ENCODE measurements at places on chromosomes 12 and 14. TPM values are rescaled to one million over a fixed set of nuclear protein-coding genes. Genes with fewer than 3 reads are reported as not detected.

DNA sequence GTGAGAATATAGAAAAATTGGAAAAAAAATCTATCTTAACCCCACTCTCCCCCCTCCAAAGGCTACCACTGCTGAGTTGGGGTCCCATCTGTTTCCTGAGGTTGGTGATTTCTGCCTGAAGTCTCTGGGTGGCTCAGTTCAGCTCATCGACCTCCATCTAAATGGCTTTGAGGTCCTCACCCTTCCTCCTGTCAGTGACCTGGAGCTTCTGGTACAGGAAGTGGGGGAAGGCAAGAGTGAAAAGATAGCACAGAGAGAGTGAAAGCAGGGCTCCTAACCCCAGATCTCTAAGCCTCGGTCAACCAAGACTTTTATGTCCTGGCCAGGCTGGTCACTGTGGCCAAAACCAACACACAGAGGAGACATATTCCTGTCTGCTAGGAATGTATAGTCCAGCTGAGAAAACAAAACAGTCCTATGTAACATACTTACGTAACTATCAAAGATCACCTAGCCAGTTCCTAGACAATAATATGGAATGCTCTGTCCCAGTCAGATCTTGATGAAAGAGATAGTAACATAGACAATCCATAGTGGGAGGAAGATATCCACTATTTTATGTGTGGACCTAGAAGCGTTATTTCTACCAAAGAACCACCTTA lies 12.3 kb upstream of the KRT73 start:
- DNase-seq = no peak

The TMEM119 gene
- not detected for total RNA-seq

The SMCO2 gene
- not detected for total RNA-seq

The EDDM3A gene
- not detected for total RNA-seq

DNA sequence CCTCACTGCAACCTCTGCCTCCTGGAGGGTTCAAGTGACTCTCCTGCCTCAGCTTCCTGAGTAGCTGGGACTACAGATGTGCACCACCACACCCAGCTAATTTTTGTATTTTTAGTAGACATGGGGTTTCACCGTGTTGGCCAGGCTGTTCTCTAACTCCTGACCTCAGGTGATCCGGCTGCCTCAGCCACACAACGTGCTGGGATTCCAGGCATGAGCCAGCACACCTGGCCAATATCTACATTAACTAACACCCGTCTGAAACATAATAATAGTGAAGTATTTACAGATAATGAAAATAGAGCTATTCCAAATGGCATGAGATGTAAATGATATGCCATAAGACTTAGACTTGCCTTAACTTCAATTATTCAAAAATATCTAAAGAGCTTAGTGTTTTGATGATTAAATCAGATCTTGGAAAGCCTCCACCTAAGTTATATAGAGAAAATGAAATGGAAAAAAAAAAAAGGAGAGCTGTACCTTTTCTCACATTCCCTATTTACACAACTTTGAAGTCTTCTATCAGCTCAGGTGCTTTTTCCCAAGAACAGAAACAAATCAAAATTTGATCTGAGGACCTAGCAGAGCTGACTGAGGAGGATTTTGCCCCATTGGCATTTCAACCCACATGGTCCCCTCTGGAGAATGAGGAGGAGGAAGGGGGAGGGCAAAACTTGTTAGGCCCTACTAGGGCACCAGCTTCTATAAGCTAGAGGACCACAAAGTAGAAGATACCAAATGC lies 309.2 kb downstream of the PRKD1 start:
- no peak for DNase-seq

The KCTD10 gene
- 45.7 TPM for total RNA-seq

The GPRC5D gene
- not detected for total RNA-seq

- DNase-seq = peak; percentile 88
Observed at GRCh38 chr14:106268013-106268727, 741.8 kb downstream of the TMEM121 start.

The POTEM gene
- total RNA-seq = 1.0 TPM

DNA sequence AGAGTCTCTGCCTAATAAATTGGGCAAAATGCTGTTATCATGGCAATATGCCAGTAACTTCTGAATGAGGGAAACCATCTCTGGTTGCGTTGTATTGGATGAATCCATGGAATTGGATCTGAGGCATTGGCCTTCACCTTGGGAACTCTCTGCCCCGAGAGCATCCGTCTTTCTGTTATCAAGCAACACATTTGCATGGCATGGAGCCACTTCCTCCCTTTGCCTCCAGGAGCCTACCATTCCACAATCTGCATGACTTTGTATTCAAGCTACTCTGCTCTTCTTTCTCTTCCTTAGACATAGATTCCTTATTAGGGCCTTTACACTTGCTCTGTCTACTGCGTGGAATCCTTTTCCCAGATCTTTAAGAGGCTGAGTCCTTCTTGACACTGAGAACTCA lies 57.2 kb downstream of the RIC8B start:
- DNase-seq = no peak

The SLC17A8 gene
- total RNA-seq = not detected

GRCh38 chr12:3087758-3088650 lies 10.8 kb downstream of the TSPAN9 start:
- no peak for DNase-seq

The ITGB7 gene
- 207 TPM for total RNA-seq

DNA sequence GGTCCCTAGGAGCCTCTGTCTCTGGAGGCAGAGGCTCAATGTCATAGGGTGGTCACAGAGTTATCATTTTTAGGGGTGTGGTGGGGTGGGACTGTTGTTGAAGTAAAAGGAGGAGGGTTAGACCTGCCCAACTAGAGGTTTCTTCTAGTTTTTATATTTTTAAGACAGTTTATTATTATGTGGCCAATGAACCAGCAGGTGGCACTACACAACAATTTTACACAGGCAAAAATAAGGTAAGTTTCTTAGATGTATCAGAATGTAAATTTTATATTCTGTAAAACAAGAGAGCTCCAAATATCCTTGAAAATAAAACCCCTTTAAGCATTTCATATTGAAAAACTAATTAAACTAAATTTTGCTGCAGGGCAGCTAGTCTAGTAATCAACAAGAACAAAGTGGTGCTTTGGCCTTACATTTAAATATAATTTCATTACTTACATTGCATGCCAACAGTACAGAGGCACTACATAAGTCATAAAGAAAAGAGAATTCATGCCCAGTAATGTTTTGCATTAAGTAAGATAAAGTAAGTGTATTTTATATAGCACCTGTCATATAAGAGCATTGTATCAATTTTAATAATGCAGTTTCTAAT lies 22.2 kb upstream of the OVCH1 start:
- peak; percentile 44 for DNase-seq

DNA sequence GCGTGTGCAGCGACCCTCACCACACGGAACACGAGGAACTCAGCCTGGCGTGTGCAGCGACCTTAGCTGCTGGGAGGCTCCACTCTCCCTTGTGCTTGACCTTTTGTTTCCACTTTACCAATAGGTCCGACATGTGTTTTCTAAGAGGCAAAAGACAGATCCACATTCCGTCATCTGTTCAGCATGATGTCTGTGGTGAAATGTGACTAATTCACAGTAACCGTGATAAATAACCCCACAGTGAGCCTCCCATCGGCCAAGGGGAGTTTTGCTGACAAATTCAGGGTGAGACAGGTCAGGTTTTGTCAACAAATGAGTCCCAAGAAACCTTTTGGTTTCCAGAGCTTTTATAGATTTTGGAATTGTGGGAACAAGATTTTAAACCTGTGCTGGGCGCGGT lies 55.9 kb downstream of the MOK start:
- DNase-seq = no peak

- no peak for DNase-seq
Observed at GRCh38 chr14:33230021-33230420, 291.3 kb downstream of the NPAS3 start.

DNA sequence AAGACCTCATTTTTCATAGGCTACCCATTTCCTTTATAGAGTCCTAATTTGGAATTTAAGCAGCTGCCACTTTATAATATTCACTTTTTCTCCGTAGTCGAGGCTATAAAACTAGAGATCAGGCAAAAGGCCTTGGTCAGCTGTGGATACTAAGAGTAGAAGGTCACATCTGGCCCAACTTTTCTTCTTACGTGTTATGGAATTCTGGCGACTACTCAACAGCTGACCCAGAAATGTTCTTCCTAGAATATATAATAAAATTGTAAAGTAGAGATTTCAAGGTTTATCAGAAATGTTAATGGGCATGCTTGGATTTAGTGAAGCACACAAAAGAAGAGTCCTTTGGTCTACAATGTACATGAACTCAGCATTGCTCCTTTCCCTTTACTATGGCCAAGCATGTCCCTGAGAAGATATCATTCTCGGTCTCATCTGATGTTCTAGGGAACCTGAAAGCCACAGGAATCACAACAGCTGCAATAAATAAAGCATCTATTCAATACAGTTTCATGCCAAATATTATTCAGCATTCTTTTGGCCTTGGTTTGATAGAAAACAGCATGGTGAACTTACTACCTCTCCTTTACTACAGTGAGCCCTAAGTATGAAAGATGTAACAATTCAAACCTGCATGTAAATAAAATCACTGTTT lies 261.4 kb upstream of the NPAS3 start:
- DNase-seq = no peak

DNA sequence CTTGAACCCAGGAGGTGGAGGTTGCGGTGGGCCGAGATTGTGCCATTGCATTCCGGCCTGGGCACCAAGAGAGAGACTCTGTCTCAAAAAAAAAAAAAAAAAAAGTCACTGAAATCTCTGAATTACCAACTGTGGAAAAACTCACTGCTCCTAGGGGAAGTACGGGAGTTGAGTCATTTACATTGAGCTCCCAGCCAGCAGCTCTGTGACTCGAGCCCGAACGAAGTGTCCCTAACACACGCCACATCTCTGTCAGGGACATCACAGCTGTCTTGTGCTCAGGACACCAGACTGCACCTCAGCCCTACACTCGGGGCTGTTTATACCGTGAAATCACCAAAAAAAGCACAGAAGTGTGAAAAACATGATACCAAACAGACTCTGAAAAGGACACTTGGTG lies 21.1 kb downstream of the ATP6V0A2 start:
- DNase-seq = no peak

DNA sequence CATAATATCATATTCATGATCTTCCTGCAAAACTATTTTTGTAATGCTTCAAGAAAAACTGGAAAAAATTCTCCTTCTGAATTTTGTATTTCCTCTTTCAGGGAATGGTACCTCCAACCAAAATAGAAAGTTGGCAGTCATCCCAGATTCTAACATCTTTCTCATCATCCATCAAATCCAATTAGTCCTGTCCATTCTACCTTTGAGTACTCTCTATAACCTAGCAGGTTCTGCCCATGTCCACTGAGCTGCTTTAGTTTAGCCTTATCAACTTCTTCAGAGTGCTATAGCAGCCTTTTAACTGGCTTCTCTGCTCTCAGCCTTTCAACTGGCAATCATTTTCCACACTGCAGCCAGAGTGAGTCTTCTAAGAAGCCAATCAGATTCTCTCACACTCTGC lies 236.2 kb downstream of the AKAP6 start:
- no peak for DNase-seq

The RBMS2 gene
- 1.1 TPM for total RNA-seq

DNA sequence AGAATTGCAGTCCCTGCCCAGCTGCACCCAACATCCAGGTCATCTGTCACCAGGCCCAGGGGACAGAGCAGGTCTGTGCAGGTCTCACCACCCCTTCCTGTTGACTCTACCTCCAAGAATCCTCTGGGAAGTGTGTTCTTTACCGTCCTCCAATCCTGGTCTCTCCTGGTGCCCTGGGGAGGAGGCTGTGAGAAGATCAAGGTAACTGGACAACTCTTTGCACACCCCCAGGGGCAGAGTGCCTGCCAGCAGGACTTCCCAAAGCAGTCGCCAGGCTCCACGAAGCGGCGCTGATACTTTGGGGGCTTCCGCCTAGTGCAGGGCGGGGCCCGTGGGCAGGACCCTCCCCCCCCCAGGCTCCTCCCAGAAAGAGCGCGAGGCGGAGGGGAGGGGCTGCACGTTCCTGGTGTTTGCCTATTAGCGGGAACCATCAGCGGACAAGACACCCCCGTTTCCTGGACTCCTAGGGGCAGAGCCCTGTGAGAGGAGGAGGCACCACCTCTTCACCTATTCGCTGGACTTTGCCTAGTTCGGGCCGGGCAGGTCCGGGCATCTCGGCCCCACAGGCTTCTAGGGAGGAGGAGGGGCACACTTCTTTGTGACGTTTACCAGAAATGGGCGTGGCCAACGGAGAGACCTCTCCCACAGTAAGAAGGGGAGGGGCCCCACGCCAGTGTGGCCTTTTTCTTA lies 918.0 kb downstream of the AACS start:
- DNase-seq = no peak

- no peak for DNase-seq
Observed at GRCh38 chr12:117124421-117125271, 25.4 kb upstream of the TESC start.

DNA sequence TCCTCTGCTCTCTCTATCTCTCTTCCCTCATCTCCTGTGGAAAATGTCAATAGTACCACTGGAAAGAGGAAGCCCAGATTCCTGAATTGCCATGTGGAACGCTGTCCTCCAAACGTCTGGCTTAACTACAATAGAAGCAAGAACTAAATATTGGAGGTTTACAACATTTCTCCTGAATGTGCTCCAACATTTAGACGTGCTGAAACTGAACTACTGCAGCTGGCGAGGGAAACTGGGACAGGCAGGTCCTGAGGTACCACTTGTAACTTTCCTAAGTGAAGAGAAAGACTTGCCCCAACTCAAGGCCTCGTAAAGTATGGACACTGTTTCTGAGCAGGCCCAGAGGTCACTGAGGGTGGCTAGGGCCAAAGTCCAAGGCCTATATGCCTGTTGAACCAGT lies 187.7 kb downstream of the NTF3 start:
- no peak for DNase-seq

The SLC39A9 gene
- total RNA-seq = 91.7 TPM

- DNase-seq = no peak
Observed at GRCh38 chr12:99984271-99985128, at the start of gene ANKS1B. Gene ANKS1B, minus strand, starts transcription at chr12:99984936. Its CDS starts 699 bp downstream, at chr12:99984237.

GRCh38 chr14:92729634-92730358 lies 18.6 kb downstream of the LGMN start:
- no peak for DNase-seq

The DLGAP5 gene
- 94.4 TPM for total RNA-seq

GRCh38 chr14:42441615-42442014 lies 834.9 kb downstream of the LRFN5 start:
- DNase-seq = no peak

The TAMALIN gene
- 1.3 TPM for total RNA-seq

GRCh38 chr12:57852620-57853500 lies 6.3 kb upstream of the CTDSP2 start:
- DNase-seq = no peak

DNA sequence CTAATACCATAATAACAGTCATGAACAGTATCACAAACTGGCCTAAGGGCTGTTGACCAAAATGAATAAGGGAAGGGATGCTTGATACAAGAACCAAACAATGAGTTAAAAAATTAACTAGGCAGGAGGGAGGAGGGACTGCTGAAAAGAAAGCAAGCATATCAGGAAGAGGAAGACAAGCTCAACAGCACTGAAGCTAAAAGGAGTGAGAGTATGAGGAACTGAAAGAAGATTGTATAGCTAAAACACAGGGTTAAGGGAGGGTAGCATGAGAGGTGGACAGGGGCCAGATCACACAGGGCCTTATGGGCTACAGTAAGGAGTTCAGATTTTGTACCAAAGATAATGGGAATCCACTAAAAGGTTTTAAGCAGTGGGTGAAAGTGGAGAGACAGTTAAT lies 34.1 kb downstream of the ITGA7 start:
- peak; percentile 87 for DNase-seq

The APOF gene
- 0.38 TPM for total RNA-seq

All from OCI-LY7 (cell line).